ENCODE measurements at places on chromosomes 6 and 20. TPM values are rescaled to one million over a fixed set of nuclear protein-coding genes. Genes with fewer than 3 reads are reported as not detected.

DNA sequence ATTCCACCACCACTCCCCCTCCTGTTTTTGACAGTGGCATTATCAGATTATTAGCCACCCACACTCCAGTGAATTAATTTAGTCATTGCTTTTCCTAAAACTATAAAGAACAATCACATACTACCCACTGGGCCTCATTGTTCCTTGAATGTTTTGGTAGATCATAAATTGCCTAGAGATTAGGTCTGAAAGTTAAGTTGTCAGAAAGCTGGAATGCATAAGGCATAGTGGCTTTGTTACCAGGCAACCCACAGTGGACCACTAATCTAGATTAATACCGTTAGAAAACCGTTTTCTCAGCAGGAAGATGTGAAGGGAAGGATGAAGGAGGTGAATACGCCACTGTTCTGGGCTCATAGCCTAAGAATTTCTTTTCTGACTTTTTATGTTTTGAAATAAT lies 75.6 kb downstream of the SAMD3 start:
- no peak overlapping the region for H3K4me3 ChIP-seq
- DNase-seq = no peak
- H3K27ac ChIP-seq = no peak overlapping the region
- peaks cover 2% of the 10 kb centered on the region for H3K4me1 ChIP-seq

- H3K4me3 ChIP-seq = peak overlapping the region; percentile 81
- H3K27me3 ChIP-seq = no peaks in the 10 kb centered on the region
- H3K36me3 ChIP-seq = no peaks in the 10 kb centered on the region
- DNase-seq = peak; percentile 55
- peaks cover 20% of the 10 kb centered on the region for H3K4me1 ChIP-seq
These were observed 510 bp downstream of the NDRG3 start for GRCh38 chr20:36745234-36745926.

Gene SEL1L2
- total RNA-seq = not detected

DNA sequence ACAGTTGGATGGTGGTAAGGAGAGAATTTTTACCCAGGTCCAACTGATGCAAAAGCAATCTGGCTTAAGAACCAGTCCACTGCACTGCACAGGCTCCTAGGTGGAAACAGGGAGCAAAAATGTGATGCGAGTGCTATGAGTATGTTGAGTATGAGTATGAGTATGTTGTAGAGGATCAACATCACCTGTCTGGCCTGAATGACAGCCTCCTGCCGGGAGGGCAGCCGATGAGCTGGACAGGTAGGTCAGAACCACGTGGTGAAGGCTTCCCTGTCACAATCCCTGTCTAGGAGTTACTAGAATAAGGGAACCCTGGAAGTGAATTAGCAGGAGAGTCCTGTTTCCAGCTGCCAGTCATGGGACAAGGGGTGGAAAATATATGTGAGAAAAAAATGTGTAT lies 44.3 kb upstream of the SNX9 start:
- no peak for DNase-seq
- H3K4me3 ChIP-seq = no peak overlapping the region
- H3K27me3 ChIP-seq = peaks cover 2% of the 10 kb centered on the region
- no peak overlapping the region for H3K27ac ChIP-seq

GRCh38 chr6:17291778-17292177 lies 10.6 kb downstream of the RBM24 start:
- no peaks in the 10 kb centered on the region for H3K4me1 ChIP-seq
- no peak overlapping the region for H3K27ac ChIP-seq
- no peaks in the 10 kb centered on the region for H3K36me3 ChIP-seq
- no peak for DNase-seq
- peaks cover 14% of the 10 kb centered on the region for H3K27me3 ChIP-seq

DNA sequence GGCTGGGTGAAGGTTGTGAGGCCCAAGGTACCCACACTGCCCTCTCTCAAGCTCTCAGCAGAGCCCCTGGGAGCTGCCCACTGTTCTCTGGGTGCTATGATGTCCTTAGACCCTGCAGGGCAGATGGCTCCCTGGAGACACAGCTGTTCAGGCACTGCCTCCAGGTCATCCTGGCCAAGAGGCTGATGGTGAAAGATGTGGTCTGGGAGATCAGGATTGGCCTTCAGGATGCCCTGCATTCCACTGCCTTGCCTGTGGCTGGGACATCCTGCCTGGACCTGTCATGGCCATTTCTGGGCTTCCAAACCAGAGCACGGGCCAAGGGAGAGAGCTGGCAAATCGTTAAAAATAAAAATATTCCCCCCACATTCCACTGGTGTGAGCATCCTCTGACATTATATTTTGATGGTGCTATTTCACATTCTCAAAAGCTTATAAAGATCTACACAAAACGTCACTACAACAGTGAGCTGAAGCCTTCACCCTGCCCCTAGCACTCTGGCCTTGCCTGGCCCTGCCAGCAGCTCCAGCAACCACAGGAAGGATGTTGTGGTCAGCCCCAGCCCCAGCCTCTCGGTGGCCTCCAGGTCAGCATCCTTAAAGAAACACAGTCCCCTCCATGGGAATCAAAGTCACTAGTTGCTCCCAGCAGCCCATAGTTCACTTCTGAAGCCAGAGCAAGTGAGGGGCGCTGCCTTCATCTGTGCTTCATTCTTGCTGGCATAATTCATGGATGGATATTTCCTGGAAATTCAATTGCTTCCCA lies 13.5 kb upstream of the KCNK16 start:
- no peak overlapping the region for H3K4me3 ChIP-seq
- DNase-seq = peak; percentile 15
- no peak overlapping the region for H3K27ac ChIP-seq
- H3K36me3 ChIP-seq = no peaks in the 10 kb centered on the region

Gene NT5E
- 3.8 TPM for total RNA-seq

DNA sequence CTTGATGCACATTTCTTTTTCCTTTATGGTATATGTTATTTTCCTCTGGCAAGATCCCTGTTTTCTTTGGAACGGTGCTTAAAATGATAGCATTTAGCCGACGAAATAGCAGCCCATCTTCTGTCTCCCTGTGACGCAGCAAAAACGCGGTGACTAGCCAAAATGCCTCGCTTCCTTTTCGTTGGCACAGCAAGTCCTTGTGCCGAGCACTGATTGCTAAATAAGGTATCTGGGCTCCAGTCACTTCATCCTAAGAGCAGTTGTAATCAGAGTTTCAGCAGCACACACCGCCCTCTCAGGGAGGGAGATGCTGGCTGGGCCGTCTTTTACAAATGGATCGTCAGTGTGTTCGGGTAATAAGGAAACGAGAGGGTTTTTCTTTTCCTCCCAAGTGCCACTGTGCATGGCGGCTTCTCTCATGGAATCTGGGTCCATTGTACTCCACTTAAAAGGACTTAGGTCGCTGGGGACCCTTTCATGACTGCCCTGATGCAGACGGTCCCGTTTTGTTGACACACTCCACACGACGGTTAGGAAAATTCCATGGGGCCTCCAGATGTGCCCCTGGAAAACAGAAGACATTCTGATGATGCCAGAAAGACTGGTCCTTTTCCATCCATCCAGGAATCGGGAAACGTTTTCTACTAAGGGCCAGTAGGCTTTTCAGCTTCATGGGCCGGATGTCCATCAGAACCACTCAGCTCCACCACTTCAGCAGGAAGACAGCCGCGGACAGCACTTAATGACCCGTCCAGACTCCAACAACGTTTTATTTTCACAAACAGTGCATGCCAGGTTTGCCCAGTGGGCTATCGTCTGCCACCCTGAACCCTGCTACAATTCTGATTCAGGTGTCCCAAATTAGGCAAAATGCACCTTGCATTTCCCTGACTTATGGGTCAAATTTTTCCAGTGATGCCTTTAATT lies 185.5 kb downstream of the CDH4 start:
- H3K27me3 ChIP-seq = peaks cover 11% of the 10 kb centered on the region
- no peaks in the 10 kb centered on the region for H3K4me1 ChIP-seq
- no peak for DNase-seq
- H3K4me3 ChIP-seq = no peak overlapping the region

- no peak overlapping the region for H3K27ac ChIP-seq
- DNase-seq = no peak
- H3K36me3 ChIP-seq = no peaks in the 10 kb centered on the region
- no peaks in the 10 kb centered on the region for H3K4me1 ChIP-seq
These were observed 32.7 kb downstream of the COL20A1 start for GRCh38 chr20:63325554-63326313.

DNA sequence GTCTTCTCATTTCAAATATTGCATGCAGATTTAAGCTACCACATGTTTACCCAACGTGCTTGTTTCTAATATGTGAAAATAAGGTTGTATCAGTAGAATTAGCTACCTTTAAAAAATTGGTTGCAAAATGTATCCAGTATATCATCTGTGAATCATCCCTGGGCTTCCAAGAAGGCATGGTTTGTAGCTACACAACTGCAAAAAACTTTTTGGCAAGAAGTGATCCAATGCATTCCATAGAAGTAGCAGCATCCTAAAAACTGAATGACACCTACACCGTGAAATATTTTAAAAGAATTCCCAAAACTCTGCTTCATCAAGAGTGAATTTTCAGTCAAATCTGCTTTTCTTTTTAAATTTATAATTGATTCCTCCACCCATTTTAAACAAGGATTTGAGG lies 89.1 kb downstream of the AIG1 start:
- peaks cover 18% of the 10 kb centered on the region for H3K36me3 ChIP-seq
- no peaks in the 10 kb centered on the region for H3K27me3 ChIP-seq
- H3K4me1 ChIP-seq = peaks cover 10% of the 10 kb centered on the region

Gene TFAP2D
- total RNA-seq = not detected

DNA sequence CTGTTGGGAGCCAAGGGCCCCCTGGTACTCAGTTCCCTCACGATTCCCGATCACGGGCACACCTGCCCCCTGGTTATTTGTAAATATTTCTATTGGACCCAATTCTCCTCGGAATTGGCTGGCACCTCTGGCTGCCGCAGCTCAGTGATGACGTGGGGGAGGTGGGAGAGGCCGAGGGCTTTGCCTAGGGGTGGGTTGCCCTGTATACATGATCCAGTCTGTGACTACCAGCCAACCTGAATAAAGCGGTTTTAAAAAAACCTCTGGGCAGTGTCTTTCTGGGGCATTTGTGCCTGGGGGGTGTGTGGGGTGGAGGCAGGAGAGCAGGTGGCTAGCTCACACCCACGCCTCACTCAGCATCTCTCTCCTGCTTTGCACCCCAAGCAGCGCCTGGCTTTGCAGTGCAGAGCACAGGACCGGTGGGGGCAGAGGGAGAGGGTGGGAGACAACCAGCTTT lies 42.2 kb downstream of the VSTM2L start:
- DNase-seq = no peak
- no peak overlapping the region for H3K27ac ChIP-seq
- H3K4me1 ChIP-seq = no peaks in the 10 kb centered on the region
- H3K4me3 ChIP-seq = no peak overlapping the region

DNA sequence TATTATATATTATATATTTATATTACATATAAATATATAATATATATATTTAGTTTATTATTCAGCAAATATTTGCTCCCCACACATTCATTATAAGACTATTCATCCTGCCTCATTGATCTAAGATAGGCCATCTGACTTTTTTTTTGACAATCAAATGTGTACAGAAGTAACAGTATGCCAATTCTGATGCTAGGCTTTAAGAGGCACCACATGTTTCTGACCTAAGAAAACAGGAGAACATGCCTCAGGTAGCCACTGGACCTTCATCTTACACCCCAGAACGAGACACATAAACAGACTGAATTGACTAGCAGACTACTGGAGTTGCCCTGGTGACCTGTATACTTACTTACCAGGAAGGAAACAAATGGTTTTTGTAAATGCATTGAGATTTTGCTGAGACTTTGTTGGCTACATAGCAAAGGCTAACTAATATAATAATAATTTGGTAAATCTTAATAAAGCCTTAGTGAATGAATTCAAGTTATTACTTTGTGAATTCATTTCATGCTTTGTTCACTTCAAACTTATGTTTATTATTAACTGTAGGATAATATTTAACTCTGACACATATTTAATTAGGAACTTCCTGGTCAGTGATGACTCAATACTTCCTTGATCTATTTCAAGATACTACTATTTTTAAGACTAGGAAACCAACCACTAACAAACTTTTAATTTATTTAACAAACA lies 13.4 kb upstream of the MYO6 start:
- H3K27ac ChIP-seq = no peak overlapping the region
- H3K27me3 ChIP-seq = peaks cover 6% of the 10 kb centered on the region
- no peaks in the 10 kb centered on the region for H3K36me3 ChIP-seq
- H3K4me3 ChIP-seq = no peak overlapping the region
- no peak for DNase-seq

GRCh38 chr20:32263398-32263954 lies 14.0 kb upstream of the KIF3B start:
- no peak overlapping the region for H3K27ac ChIP-seq
- no peak overlapping the region for H3K4me3 ChIP-seq
- H3K4me1 ChIP-seq = no peaks in the 10 kb centered on the region
